ENCODE measurements at places on chromosomes 3 and 15. TPM values are rescaled to one million over a fixed set of nuclear protein-coding genes. Genes with fewer than 3 reads are reported as not detected.

DNA sequence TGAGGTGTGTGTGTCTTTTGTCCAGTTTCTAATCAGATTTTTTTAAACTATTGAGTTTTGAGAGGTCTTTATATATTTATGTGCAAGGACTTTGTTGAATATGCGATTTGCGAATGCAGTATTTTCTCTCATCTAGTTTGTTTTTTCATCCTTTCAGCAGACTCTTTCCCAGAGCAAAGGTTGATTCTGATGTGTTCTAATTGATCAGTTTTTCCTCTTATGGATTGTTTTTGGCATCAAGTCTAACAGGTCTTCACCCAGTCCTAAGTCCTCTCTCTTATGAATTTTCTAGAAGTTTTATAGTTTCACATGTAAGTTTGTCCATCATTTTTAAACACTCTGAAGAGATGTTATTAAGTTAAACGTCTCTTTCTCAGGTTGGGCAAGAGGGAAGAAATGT lies 17.8 kb upstream of the TJP1 start:
- H3K4me1 ChIP-seq: no peaks in the 10 kb centered on the region
- H3K36me3 ChIP-seq: no peaks in the 10 kb centered on the region
- no peak overlapping the region for H3K4me3 ChIP-seq
- DNase-seq: no peak
- no peak overlapping the region for H3K27ac ChIP-seq

ADCY5 gene
- total RNA-seq: not detected

ZNF660 gene
- total RNA-seq: 2.5 TPM

DUOXA2 gene
- total RNA-seq: 1.6 TPM

GRCh38 chr15:64275934-64276333 lies 80.0 kb downstream of the CSNK1G1 start:
- no peak for DNase-seq
- no peak overlapping the region for H3K27ac ChIP-seq
- no peak overlapping the region for H3K4me3 ChIP-seq
- no peaks in the 10 kb centered on the region for H3K36me3 ChIP-seq
- no peaks in the 10 kb centered on the region for H3K27me3 ChIP-seq

SLC24A5 gene
- total RNA-seq: not detected

SSUH2 gene
- not detected for total RNA-seq

GRCh38 chr3:21310891-21311290 lies 440.1 kb downstream of the ZNF385D start:
- no peaks in the 10 kb centered on the region for H3K27me3 ChIP-seq
- DNase-seq: no peak
- H3K4me3 ChIP-seq: no peak overlapping the region

GRCh38 chr15:41921639-41922038 lies 27.8 kb upstream of the SPTBN5 start:
- H3K27me3 ChIP-seq: no peaks in the 10 kb centered on the region
- H3K36me3 ChIP-seq: no peaks in the 10 kb centered on the region
- H3K4me1 ChIP-seq: peaks cover 12% of the 10 kb centered on the region
- H3K4me3 ChIP-seq: no peak overlapping the region
- no peak for DNase-seq

CCDC39 gene
- total RNA-seq: not detected

DNA sequence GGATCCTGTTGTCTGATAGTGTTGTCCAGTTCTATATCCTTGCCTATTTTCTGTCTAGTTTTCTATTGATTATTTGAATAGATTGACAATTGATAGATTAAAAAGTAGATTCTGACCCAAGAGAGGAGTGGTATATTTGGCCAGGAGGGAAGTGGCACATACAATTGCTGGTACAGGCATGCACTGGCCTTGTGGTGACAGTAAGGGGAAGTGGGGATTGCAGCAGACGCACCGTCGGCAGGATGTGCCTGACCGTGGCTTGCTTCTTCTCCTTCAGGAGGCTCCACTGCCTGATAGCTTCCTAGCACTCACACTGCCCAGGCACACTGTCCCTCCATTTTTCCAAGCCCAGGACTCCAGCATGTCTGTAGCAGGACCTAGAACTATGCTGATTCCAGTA lies 10.5 kb downstream of the GABRG3 start:
- H3K4me1 ChIP-seq: no peaks in the 10 kb centered on the region
- no peak overlapping the region for H3K4me3 ChIP-seq
- H3K27me3 ChIP-seq: no peaks in the 10 kb centered on the region
- no peak for DNase-seq
- H3K36me3 ChIP-seq: no peaks in the 10 kb centered on the region

- H3K4me3 ChIP-seq: no peak overlapping the region
- peaks cover 10% of the 10 kb centered on the region for H3K36me3 ChIP-seq
- no peak overlapping the region for H3K27ac ChIP-seq
Observed at GRCh38 chr15:72033285-72033684, 84.7 kb downstream of the MYO9A start.

DNA sequence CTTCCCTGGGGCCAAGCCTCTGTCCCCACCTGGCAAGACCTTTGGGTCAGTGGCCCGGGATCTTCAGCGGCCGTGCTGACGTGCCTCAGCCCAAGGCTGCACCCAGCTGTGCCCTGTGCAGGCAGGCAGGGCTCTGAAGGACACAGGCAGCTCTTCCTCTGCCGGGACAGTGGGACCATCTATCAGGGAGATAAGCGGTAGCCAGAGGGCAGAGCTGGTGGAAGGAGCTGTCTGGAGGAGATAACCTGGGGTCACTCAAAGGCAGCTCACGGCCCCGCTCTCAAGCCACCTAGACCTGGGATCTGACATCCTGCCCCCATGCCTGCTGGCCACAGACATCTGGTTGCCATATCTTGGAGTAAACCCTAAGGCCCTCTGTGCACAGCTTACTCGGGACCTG lies 27.3 kb downstream of the DUSP7 start:
- H3K4me3 ChIP-seq: no peak overlapping the region
- H3K4me1 ChIP-seq: no peaks in the 10 kb centered on the region
- no peak overlapping the region for H3K27ac ChIP-seq
- no peak for DNase-seq

SEMA3B gene
- 0.89 TPM for total RNA-seq

DNA sequence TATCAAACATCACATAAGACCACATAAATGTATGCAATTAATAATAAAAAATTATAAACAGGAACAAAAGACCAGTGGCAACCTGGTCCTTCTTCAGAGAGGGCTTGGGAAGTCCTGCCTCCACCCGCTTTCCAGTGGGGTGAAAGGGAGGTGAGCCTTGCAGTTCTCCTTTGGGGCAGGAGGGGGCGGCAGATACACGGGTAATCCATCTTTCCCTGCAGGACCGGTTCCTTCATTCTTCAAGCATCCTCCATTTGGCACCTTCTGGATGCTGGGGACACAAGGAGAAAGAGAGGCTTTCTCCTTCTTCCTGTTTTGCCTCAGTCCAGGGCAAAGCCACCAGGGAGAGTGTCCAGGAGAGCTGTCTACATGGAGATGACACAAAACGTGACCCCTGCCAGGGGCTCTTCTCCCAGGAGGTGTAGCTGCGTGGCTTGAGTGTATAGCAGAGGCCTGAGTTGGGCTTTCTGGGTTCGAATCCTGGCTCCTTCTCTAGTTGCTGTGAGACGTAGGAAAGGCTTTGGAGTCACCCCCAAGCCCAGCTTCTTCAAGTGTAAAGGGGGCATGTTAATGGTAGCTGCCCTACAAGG lies 23.2 kb downstream of the RPLP1 start:
- H3K36me3 ChIP-seq: peaks cover 6% of the 10 kb centered on the region
- peaks cover 14% of the 10 kb centered on the region for H3K4me1 ChIP-seq
- H3K27ac ChIP-seq: no peak overlapping the region
- peaks cover 26% of the 10 kb centered on the region for H3K27me3 ChIP-seq

LRRN1 gene
- 0.64 TPM for total RNA-seq

DNA sequence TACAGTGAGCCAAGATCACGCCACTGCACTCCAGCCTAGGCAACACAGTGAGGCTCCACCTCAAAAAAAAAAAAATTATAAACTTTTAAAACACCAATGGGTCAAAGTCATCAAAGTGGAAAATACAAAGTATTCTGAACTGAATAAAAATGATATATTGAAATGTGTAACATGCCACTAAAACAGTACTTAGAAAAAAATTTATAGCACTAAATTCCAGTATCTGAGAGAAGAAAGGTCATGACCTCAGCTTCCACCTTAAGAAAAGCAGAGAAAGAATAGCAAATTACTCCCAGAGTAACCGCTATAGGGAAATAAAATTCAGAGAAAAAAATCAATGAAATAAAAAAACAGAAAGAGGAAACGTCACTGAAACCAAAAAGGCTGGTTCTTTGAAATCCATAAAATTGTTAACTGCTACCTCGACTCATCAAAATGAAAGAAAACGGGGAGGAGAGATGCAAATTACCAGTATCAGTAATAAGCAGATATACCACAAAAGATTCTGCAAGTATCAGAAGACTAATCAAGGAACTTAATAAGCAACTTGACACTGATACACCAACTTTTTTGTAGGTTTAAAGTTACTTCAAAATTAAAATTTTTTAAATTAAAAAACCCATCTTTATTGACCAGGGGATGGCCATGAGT lies 20.8 kb downstream of the ATP13A3 start:
- no peak overlapping the region for H3K27ac ChIP-seq
- H3K36me3 ChIP-seq: no peaks in the 10 kb centered on the region
- peak overlapping the region; percentile 25 for H3K4me3 ChIP-seq
- no peaks in the 10 kb centered on the region for H3K27me3 ChIP-seq
- DNase-seq: no peak

BFSP2 gene
- not detected for total RNA-seq

- no peak within 1 kb of the TSS for H3K4me3 ChIP-seq
- H3K27ac ChIP-seq: no peak within 1 kb of the TSS
- peaks cover 47% of the 10 kb centered on the region for H3K27me3 ChIP-seq
- no peaks in the 10 kb centered on the region for H3K36me3 ChIP-seq
- no peak for DNase-seq
Observed at GRCh38 chr15:59611276-59612260, at the start of gene GCNT3. TSS of gene GCNT3 (plus strand) at chr15:59611783. CDS start at chr15:59618239, 6,456 bp downstream.

ZMYND10 gene
- 1.4 TPM for total RNA-seq

GRCh38 chr3:126084768-126085180 lies 850 bp upstream of the SLC41A3 start:
- peak overlapping the region; percentile 73 for H3K4me3 ChIP-seq
- peaks cover 20% of the 10 kb centered on the region for H3K4me1 ChIP-seq
- DNase-seq: no peak
- H3K36me3 ChIP-seq: no peaks in the 10 kb centered on the region

GRCh38 chr3:117408811-117409210 lies 699.2 kb downstream of the TUSC7 start:
- DNase-seq: no peak
- no peaks in the 10 kb centered on the region for H3K27me3 ChIP-seq
- H3K4me3 ChIP-seq: no peak overlapping the region
- no peak overlapping the region for H3K27ac ChIP-seq
- no peaks in the 10 kb centered on the region for H3K36me3 ChIP-seq

DNA sequence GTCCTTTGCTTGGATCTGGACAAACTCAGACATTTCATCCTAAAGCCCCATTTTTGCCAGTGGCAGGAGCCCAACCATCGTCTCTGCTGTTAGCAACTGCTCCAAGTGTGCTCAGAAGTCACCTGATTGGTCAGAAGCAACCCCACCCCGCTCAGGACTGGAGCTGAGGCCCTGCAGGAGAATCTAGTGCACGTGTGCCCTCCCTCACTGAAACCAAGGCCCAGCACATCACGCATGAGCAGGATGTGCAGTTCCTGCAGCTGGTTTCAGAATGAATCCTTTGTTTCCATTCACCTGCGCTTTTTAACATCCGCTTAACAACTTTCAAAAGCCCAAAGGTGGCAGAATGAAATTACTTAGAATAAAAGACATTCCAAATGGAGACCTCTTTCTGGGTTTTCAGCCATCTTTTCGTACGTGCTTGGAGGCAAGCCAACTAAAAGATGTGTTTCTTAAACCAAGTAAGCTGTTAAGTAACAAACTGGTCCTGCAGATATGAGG lies 81.2 kb downstream of the SRGAP3 start:
- no peak for DNase-seq
- H3K27ac ChIP-seq: no peak overlapping the region
- no peaks in the 10 kb centered on the region for H3K36me3 ChIP-seq
- peaks cover 27% of the 10 kb centered on the region for H3K4me1 ChIP-seq
- H3K4me3 ChIP-seq: no peak overlapping the region

- DNase-seq: no peak
- H3K27ac ChIP-seq: peak overlapping the region; percentile 76
- no peaks in the 10 kb centered on the region for H3K27me3 ChIP-seq
- peaks cover 14% of the 10 kb centered on the region for H3K36me3 ChIP-seq
Observed at GRCh38 chr3:66344848-66345578, 124.2 kb downstream of the SLC25A26 start.

GRCh38 chr15:27692438-27692837 lies 406.7 kb downstream of the OCA2 start:
- H3K27ac ChIP-seq: no peak overlapping the region
- no peak for DNase-seq
- no peak overlapping the region for H3K4me3 ChIP-seq
- no peaks in the 10 kb centered on the region for H3K27me3 ChIP-seq
- no peaks in the 10 kb centered on the region for H3K4me1 ChIP-seq
- H3K36me3 ChIP-seq: no peaks in the 10 kb centered on the region

GRCh38 chr3:23112491-23112890 lies 90.6 kb upstream of the UBE2E2 start:
- H3K4me3 ChIP-seq: no peak overlapping the region
- peaks cover 14% of the 10 kb centered on the region for H3K4me1 ChIP-seq
- DNase-seq: no peak
- peaks cover 4% of the 10 kb centered on the region for H3K36me3 ChIP-seq
- peaks cover 15% of the 10 kb centered on the region for H3K27me3 ChIP-seq

UBAP1L gene
- 14.2 TPM for total RNA-seq

- H3K36me3 ChIP-seq: peaks cover 5% of the 10 kb centered on the region
- H3K4me3 ChIP-seq: no peak overlapping the region
- H3K27ac ChIP-seq: no peak overlapping the region
- no peaks in the 10 kb centered on the region for H3K27me3 ChIP-seq
Observed at GRCh38 chr3:174937478-174937877, 78.3 kb downstream of the NAALADL2 start.

DZIP1L gene
- not detected for total RNA-seq

GRCh38 chr15:68416158-68416535 lies 15.8 kb downstream of the ITGA11 start:
- H3K36me3 ChIP-seq: no peaks in the 10 kb centered on the region
- DNase-seq: no peak
- no peaks in the 10 kb centered on the region for H3K4me1 ChIP-seq
- no peak overlapping the region for H3K4me3 ChIP-seq

CCDC54 gene
- not detected for total RNA-seq

- peaks cover 27% of the 10 kb centered on the region for H3K27me3 ChIP-seq
- H3K4me1 ChIP-seq: peaks cover 5% of the 10 kb centered on the region
- no peak for DNase-seq
- H3K27ac ChIP-seq: no peak overlapping the region
- peak overlapping the region; percentile 21 for H3K4me3 ChIP-seq
Observed at GRCh38 chr3:132034097-132034485, 723 bp downstream of the CPNE4 start.

Data from natural killer cell treated with Interleukin-12 subunit alpha and Interleukin-12 subunit beta and Interleukin-15 and Interleukin-18, amount 100 ng/mL, for 72 hours (primary cell).